Activated naive CD8-positive, alpha-beta T cell treated with anti-CD3 and anti-CD28 coated beads for 36 hours (primary cell): ENCODE measurements at places on chromosomes 1 and 21. TPM values are rescaled to one million over a fixed set of nuclear protein-coding genes. Genes with fewer than 3 reads are reported as not detected.

- H3K36me3 ChIP-seq = no peaks in the 10 kb centered on the region
- H3K27ac ChIP-seq = no peak overlapping the region
- peaks cover 2% of the 10 kb centered on the region for H3K4me1 ChIP-seq
Measured at GRCh38 chr1:47810964-47811682, 186.1 kb downstream of the TRABD2B start.

Gene OR2T33
- not detected for total RNA-seq

- no peaks in the 10 kb centered on the region for H3K27me3 ChIP-seq
- H3K4me1 ChIP-seq = peaks cover 4% of the 10 kb centered on the region
- H3K27ac ChIP-seq = peak overlapping the region; percentile 46
- H3K36me3 ChIP-seq = peaks cover 6% of the 10 kb centered on the region
- no peak for DNase-seq
Measured at GRCh38 chr1:231357831-231358354, 19.8 kb downstream of the SPRTN start.

- no peaks in the 10 kb centered on the region for H3K27me3 ChIP-seq
- no peak overlapping the region for H3K27ac ChIP-seq
- no peak overlapping the region for H3K4me3 ChIP-seq
- DNase-seq = no peak
- peaks cover 14% of the 10 kb centered on the region for H3K4me1 ChIP-seq
- H3K36me3 ChIP-seq = peaks cover 32% of the 10 kb centered on the region
Measured at GRCh38 chr1:207366022-207366421, 44.5 kb downstream of the CD55 start.

Gene GPR153
- total RNA-seq = 0.56 TPM

DNA sequence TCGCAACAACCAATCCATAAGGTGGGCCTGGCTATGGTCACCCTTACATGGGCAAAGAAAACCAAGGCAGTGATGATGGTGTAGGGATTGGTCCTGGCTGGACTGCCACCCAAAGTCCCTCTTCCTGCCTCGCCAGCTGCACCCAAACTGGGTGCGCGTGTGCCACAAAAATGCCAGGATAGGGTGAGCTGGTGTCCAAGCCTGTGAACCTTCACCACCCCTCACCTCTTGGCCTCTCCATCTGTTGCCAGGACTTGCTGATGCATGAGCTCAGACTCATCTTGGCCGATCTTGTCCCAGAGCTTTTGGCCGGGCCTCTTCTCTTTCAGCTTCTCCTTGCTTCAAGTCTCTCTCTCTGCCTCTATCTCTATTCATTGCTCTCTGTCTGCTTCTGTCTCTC is 41.8 kb downstream of the FOXD2 start:
- DNase-seq = no peak
- H3K36me3 ChIP-seq = no peaks in the 10 kb centered on the region
- no peak overlapping the region for H3K4me3 ChIP-seq
- no peaks in the 10 kb centered on the region for H3K4me1 ChIP-seq
- no peak overlapping the region for H3K27ac ChIP-seq

DNA sequence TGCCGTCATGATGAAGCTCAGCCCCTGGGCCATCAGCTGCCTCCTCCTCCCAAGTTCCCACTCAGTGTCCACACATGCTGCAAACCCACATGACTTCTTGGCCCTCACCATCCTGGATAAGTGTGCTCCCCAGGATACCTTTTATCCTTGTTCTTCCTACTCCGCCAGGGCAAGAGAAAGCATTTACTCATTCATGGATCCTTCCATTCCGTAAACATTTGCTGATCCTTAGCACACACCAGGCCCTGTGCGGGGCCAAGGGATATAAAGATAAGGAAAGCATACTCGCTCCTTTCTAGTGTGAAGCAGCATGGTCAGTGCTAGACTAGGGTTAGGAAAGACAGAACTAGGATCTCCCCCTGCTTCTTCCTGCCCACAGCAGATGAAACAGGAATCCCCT is 122.1 kb upstream of the HMGB4 start:
- no peaks in the 10 kb centered on the region for H3K4me1 ChIP-seq
- peaks cover 16% of the 10 kb centered on the region for H3K27me3 ChIP-seq
- H3K4me3 ChIP-seq = no peak overlapping the region
- no peak for DNase-seq
